ENCODE measurements at places on chromosomes 5 and 9.

GRCh38 chr5:75571547-75571946, 39.7 kb upstream of the ANKDD1B start:
- DNase-seq = no peak

- DNase-seq = no peak
These were observed 272.0 kb downstream of the ARHGAP26 start for GRCh38 chr5:143041972-143042770.

GRCh38 chr9:12629067-12629466, 64.1 kb upstream of the TYRP1 start:
- DNase-seq = no peak

DNA sequence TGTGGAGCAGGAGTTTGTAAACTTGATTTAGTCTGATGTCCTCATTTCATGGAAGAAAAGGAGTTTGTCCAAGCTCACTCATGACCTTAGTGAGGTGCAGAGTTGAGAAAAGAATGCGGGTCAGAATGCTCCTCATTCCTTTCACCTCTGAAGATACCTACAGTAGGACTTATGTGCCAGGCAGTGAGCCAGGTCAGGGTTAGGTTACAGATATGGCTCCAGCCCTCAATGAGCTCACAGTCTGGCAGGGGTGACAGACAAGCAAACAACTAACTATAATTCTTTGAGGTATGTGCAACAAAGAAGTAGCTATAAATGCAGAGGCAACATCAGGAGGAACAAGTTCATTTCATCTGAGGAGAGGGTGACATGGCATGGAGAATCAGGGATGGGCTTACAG, 102.5 kb downstream of the SPATA31D1 start:
- DNase-seq = no peak

DNA sequence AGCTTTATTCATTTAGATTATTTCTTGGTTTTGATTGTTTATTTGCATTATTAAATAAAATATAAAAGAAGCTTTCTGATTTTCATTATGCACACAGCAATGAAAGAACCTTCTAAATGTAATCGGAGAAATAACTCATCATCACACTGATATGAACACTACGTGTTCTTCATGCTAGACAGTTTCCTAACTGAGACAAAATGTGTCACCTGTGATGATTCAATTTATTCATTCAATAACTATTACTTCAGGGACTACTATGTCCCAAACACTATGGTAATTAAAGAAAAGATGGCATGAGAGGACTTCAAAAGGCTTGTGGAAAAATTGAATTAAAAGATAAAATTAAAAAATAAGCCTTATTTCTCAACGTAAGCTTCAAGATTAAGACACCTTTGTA, 118.1 kb downstream of the SPEF2 start:
- DNase-seq = no peak

DNA sequence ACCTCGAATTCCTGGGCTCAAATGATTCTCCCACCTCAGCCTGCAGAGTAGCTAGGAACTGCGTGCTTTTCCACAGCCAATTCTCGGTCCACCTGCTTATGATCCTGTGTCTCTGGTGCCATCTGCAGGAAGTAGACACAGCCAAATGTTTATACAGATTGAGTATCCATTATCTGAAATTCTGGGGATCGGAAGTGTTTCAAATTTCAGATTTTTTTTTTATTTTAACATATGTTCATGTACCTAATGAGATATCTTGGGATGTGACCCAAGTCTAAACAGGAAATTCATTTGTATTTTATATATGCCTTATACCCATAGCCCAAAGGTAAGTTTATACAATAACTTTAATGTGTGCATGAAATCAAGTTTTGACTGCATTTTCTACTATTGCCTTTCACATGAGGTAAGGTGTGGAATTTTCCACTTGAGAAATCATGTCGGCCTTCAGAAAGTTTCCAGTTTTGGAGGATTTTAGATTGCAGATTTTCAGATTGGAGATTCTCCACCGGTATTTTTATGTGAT, 89.5 kb downstream of the ESM1 start:
- no peak for DNase-seq

DNA sequence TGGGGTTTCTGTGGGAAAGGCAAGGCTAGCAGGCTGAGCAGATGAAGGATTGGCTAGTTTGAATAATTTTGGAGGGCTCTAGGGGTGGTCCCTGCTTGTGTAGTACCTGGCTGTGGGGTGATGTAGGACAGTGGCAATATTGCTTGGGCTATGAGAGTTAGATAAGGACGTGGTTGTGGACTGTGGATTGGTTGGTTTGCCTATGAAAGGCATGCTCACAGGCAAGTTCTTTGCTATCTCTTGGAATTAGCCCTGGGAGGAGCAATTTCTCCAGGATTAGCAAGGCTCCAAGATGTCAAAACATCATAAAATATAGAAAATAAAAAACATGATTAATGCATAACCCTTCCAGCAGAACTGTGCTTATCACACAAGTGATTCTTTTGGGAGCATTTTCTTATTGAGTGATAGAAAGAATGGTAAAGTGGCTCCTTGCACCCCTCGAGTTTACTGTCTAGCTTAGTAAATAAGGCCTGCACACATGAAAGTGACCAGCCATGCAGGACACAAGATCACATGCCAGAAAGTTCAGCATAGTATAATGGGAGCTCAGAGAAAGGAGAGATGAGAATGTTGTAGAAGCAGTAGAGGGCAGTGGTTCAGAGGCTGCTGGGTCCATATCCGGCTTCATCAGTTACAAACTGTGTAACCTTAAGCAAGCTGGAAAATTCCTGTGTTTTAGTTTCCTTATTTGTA, 13.8 kb downstream of the AOPEP start:
- DNase-seq = no peak

GRCh38 chr5:96509316-96509715, 76.3 kb upstream of the PCSK1 start:
- DNase-seq = no peak

DNA sequence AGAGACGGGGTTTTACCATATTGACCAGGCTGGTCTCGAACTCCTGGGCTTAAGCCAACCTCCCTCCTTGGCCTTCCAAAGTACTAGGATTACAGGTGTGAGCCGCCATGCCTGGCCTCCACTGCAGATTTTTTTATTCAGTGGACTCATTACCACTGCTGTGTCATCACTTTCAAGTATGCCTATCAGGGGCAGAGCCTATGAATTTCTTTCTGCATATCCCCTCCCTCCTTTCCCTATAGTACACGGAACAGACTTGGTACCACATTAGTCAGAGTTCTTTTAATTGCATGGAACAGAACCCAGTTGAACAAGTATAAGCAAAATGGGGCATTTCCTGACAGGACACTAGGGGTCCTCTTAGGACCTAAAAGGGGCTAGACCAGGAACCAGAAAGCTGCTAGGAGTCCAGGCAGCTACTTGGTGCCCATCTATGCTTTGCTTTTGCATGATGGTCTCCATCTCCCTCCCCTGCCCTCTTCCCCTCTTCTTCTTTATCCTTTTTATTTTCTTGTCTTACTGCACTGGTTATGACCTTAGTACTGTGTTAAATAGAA, 5.8 kb downstream of the BSPRY start:
- no peak for DNase-seq

DNA sequence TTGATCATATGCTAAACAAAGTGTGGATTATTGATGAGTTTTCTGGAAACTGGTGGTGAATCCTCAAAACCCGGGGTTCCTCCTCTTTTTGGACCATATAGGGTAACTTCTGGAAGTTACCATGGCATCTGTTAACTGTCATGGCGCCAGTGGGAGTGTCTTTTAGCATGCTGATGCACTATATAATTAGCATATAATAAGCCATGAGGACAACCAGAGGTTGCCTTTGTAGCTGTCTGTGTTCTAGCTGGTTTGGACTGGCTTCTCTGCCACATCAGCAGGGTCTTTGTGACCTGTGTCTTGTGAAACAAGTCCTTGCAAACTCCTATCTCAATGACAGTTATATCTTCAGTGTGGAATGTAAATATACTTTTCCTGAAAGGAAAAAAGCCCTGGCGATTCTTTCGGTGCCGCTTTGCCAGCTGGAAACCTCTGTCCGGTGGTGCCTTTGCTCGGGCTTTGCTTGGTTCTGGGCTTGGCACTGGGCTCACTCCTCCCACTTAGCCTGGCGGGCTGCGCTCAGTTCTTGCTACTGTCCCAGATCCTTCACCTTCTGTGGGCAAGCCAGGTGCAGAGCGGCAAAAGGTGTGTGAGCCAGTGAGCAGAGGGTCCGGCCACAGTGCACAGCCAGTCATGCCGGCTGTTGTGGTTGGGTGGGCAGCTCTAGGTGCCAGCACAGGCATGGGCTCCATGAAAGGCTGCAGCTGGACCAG, 20.4 kb downstream of the NXNL2 start:
- no peak for DNase-seq

GRCh38 chr5:37495668-37496347, 116.7 kb downstream of the WDR70 start:
- no peak for DNase-seq

GRCh38 chr5:107652408-107652807, 18.3 kb downstream of the EFNA5 start:
- DNase-seq = no peak

- DNase-seq = no peak
These were observed 10.6 kb upstream of the CXXC5 start for GRCh38 chr5:139637438-139638089.

DNA sequence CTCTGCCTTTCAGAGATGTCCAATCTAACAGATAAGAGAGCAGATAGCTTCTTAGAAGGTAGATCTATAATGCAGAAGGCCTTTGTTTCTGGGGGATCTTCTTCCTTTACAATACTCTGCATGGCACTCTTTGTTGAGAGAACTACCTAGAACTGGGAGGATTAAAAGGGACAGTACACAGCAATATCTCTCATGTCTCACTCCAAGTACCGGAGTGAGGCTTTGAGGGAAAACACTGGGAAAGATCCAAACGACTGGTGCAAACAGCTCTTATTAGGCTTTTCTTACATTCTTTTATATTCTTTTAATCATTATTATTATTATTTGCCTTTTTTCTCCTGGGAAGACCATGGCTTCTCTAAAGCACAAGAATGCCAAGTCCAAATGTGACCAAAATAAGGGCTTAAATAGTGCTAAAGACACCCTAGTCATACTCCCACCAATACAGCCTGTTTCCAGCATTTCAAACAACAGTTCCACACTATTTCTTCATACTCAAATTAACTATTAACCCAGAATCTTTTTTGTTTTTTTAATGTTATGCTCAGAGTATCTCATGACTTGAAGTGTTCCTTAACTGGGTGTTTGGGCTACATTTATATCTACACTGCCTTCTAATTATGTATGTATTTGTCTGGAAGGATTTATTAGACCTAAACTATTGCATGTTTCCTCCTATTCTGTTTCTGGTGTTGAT, 52.7 kb downstream of the ABHD17B start:
- no peak for DNase-seq

- DNase-seq = no peak
These were observed 41.9 kb downstream of the NPR3 start for GRCh38 chr5:32753051-32753450.

DNA sequence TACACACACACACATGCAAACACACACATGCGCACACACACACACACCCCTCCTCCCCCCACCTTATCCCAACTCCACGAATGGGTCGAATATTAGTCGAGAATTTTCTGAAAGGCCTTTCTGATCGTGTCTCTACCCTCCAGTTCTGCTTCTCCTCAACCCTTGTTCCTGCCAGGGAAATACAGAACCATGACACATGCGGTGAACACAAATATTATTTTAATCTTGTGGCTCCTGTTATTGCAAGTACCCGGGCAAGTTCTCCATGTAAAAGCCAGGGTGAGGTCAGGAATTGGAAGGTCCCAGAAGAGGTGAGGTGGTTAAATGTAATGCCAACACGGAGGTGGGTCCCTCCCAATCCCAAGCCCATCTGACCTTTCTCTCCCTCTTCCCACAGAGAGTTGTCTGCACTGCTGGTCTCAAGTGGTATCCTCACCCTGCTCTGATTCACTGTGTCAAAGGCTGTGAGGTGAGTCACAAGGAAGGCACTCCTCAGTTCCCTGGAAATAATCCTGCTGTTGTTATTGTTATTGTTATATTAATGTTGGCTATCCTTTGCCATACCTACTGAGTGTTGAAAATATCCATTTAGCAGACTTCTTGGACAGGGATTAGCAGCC, 223.7 kb downstream of the PAPPA start:
- no peak for DNase-seq

- no peak for DNase-seq
These were observed 4.5 kb upstream of the ORM1 start for GRCh38 chr9:114318416-114318815.

- DNase-seq = peak; percentile 23
These were observed 42.4 kb upstream of the ZBED3 start for GRCh38 chr5:77129391-77129990.

GRCh38 chr9:114677418-114677817, 4.6 kb downstream of the TEX48 start:
- no peak for DNase-seq

- DNase-seq = no peak
These were observed 103.8 kb upstream of the SLC1A3 start for GRCh38 chr5:36502608-36503007.

DNA sequence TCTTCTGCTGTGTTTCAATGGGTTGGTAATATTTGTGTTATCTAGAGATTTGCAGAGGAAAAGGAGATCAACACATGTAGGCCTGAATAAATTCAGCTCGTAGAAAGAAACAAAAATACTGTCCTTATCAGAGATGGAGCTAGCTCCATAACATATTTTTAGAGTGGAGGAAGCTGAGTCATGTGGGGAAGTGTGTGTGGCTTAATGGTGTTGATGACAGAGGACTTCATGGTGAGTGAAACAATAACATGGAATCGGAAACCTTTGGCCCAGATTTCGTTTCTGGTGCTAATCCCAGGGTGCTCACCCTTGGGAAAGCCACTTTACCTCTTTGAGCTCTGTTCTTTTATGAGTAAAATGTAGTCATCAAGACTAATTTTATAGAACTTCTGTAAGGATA, 825.0 kb downstream of the TLR4 start:
- DNase-seq = no peak

DNA sequence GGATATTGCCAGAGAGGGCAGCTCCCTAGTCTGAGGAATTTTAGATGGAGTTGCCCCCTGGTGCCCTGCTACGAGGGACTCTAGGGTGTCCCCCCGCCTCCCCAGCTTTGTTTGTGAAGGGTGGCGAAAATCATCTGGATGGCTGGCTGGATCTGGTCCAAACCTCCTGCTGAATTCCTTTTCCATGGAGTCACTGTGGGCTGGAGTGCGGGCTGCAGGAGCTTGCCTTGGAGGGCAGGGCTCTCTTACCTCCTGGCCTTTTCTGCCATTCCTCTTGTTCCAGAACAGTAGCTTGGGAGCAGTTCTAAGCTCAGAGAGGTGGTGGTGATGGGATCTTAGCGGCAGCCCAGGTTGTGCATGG, 2.1 kb downstream of the SYNPO start:
- DNase-seq = no peak

GRCh38 chr5:104913841-104914281, 1351.3 kb upstream of the NUDT12 start:
- DNase-seq = no peak

DNA sequence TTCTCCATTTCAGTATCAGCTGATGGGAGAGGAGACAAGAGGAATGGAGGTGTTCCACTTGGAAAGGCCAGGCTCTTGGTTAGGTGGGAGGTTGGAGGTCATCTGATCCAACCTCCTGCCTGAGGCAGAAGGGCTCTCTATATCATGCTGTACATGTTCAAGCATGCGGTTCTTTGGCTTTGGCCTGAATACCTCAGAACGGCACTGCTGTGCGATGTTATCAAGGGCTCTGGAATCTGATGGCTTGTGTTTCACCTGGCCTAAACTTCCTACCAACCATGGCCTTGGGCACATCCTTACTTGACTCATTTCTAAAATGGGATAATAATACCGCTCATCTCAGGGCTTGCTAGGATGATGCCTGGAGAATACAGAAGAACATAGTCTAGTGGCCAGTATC, 90.1 kb upstream of the FAM169A start:
- DNase-seq = no peak

- DNase-seq = no peak
These were observed 15.4 kb upstream of the C5orf47 start for GRCh38 chr5:173973616-173973969.

- no peak for DNase-seq
These were observed 7.4 kb downstream of the CER1 start for GRCh38 chr9:14715102-14715501.

All from NT2/D1 (cell line).